Kidney (tissue), 22 donors: ENCODE measurements at places on chromosomes 6 and 20.

GRCh38 chr6:87951751-87952150 lies 95.9 kb upstream of the SPACA1 start:
- no peak for DNase-seq

- DNase-seq: no peak
Measured at GRCh38 chr6:25194172-25194678, 84.9 kb upstream of the CARMIL1 start.

DNA sequence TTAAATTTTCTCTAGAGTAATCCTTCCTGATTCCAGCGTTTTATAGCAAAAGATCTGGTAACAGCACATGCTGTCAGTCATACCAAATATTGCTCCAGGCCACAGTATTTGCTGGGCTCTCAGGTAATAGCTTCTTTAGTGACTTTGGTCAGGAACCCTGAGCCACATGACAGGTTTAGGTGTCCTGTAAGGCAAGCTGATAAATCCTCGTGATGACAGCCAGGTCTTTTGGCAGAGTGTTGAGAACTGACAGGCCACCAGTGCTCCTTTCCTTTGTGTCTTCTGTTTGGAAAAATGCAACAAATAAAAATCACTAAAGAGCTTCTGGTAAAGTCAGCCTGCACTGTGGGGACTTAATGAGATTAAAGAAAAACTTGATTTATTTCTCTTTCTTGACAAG lies 34.6 kb downstream of the PRDM13 start:
- DNase-seq: no peak

GRCh38 chr6:55040102-55040848 lies 134.0 kb upstream of the HCRTR2 start:
- DNase-seq: no peak

GRCh38 chr20:32052090-32052777 lies at the start of gene HCK:
Gene HCK (plus strand): TSS chr20:32052242.
- no peak for DNase-seq

DNA sequence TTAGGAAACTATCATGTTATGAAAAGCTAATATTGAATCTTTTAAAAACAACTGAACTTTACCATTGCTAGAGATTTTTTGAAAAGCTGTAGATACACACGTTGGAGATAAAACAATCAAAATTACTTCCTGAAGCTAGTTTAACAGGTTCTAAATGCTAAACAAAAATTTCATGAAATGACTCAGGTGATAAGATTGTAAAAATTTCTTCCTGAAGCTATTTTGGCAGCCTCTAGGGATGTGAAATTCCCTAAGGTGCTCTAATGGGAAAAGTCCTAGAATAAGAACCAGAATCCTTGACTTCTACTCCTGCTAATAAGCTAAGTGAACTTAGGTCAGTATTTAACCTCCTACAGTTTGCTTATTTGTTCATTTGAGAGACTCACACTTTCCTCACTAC lies 8.5 kb downstream of the GCM2 start:
- no peak for DNase-seq

GRCh38 chr6:156791320-156791850 lies 14.2 kb downstream of the ARID1B start:
- DNase-seq: no peak

DNA sequence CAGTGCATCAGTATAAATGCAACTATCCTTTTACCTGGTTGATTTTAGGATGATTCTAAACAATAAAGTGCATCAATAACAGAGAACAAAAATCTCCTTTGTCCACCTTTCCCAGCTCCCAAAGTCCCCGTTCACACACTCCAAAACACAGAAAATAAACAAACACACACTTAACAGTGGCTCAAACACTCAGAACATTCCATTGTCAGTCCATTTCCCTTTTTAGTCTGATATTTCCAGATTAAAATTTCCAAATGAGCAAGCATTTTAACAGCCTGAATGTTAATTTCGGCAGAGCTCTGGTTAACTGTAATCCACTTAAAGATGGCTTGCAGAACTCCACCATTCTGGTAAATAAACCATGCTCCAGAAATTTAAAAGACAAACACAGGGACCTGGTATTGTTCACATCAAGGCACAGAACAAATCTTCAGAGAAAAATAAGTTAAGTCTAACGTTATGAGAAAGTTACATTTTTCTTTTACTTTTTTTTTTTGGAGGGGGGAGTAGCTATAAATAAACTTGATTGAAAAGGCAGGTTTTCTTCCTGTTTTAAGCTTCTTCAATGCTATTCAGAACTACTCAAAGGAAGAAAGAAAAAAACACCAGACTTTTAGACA lies 100.8 kb downstream of the DST start:
- DNase-seq: no peak

- DNase-seq: no peak
Measured at GRCh38 chr6:150435832-150436231, 67.0 kb downstream of the IYD start.

DNA sequence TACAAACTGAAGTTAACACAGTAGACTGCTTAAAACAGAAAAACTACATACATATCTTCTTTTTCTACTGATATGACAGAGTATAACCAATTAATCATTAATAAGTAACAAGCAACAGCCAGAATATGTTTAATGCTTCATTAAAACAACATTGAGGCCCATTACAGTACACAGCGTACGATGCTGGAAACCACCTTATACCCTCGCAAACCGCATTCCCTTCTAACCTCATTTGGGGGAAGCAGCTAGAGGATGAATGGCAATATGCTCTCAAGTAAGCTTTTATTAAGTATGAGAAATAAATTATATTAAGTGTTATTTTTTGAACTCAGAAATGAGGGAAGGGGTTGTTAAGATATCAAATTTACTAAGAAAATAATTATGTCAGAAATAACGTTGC lies 142.4 kb downstream of the GMDS start:
- no peak for DNase-seq

DNA sequence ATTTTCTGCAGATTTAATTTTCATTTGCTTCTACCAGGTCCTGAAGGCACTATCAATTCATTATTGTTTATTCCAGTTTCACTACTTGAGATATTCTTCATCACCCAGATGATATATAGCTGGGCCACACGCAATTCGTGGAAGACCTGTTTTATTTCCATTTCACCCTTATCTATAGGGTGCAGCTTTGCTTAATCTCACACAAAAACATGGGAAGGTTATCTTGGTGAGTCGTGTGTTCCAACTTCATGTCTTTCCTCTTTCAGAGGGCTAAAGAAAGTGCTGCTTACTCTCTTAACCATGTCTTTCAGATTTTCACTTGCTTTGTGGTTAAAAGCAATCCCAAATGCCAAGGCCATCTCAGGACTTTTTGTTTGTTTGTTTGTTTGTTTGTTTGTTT lies 194.0 kb downstream of the SOD2 start:
- no peak for DNase-seq

DNA sequence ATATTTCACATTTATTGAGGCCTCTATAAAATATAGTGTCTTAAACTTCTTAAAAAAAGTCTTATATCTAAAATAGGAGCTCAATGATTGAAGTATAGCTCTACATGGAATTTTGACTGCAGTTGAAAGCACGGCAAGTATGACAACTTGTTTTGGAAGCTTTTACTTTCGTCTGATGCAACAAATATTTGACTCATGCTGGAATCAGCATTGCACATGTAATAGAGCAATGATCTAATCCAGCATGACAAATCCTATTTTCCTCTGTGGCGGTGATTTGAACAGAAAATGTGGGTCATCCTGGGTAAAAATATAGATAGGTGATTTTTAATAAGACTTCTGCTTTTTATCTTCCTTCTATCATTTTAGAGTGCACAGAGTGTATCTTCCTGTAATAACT lies 111.6 kb downstream of the TINAG start:
- no peak for DNase-seq
